Neural crest cell (in vitro differentiated cells): ENCODE measurements at places on chromosomes 6 and 20. TPM values are rescaled to one million over a fixed set of nuclear protein-coding genes. Genes with fewer than 3 reads are reported as not detected.
A peak's percentile ranks its signal among the peaks of the same experiment; 100 is the strongest.

- no peak overlapping the region for H3K4me3 ChIP-seq
- H3K27ac ChIP-seq: no peak overlapping the region
- H3K27me3 ChIP-seq: no peaks in the 10 kb centered on the region
- H3K36me3 ChIP-seq: peaks cover 2% of the 10 kb centered on the region
These were observed 115.1 kb downstream of the QKI start for GRCh38 chr6:163529605-163530004.

DNA sequence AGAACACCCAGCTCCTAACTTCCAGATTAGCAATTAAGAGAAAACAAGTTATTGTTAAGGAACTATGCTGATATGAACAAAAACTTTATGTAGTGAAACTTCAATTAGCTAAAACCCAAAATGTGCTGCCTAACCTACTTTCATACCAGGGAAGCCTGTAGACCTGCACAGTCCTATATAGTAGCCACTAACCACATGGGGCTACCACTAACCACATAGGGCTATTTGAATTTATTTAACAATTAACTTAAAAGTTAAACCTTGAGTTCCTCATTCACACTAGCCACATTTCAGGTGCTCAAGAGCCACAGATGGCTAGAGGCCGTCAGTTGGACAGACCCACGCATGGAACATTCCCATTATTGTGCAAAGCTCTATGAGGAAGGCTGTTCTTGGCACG is 72.4 kb upstream of the LAMP5 start:
- H3K4me1 ChIP-seq: peaks cover 7% of the 10 kb centered on the region
- H3K27ac ChIP-seq: no peak overlapping the region
- no peak for DNase-seq
- H3K4me3 ChIP-seq: no peak overlapping the region
- peaks cover 46% of the 10 kb centered on the region for H3K36me3 ChIP-seq

DNA sequence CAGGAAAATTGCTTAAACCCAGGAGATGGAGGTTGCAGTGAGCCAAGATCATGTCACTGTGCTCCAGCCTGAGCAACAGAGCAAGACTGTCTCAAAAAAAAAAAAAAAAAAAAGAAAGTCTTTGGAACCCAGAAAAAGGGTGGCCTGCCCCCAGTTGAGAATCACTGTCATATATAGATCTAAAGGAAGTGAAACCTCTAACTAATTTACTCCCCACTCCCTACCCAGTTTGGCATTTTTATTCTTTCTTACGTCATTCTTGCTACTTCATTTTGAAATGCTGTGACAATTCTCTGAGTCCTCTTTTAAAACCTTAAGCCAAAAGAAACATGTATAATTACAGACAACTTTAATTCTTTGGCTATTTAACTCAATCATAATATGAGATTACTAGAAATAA is 254.8 kb downstream of the CDC5L start:
- no peak overlapping the region for H3K4me3 ChIP-seq
- peak overlapping the region; percentile 38 for H3K27ac ChIP-seq
- H3K4me1 ChIP-seq: no peaks in the 10 kb centered on the region
- no peaks in the 10 kb centered on the region for H3K36me3 ChIP-seq

DNA sequence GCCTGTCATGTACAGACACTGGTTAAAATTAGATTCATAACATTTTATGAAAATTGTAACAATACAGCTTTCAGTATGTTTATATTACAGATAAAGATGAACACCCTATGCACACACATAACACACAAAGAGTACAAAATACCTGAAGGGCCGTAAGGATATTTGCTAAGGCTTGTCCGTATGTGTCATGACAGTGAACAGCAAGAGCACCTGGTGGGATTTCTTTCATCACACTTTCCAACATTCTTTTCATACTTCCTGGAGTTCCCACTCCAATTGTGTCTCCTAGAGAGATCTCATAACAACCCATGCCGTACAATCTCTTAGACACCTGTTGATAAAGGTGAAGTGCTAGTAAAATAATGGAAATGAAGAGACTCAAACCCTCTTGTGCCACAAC is 83.7 kb downstream of the HMGCLL1 start:
- H3K27ac ChIP-seq: no peak overlapping the region
- no peak overlapping the region for H3K4me3 ChIP-seq
- no peak for DNase-seq
- no peaks in the 10 kb centered on the region for H3K4me1 ChIP-seq
- H3K27me3 ChIP-seq: no peaks in the 10 kb centered on the region

DNA sequence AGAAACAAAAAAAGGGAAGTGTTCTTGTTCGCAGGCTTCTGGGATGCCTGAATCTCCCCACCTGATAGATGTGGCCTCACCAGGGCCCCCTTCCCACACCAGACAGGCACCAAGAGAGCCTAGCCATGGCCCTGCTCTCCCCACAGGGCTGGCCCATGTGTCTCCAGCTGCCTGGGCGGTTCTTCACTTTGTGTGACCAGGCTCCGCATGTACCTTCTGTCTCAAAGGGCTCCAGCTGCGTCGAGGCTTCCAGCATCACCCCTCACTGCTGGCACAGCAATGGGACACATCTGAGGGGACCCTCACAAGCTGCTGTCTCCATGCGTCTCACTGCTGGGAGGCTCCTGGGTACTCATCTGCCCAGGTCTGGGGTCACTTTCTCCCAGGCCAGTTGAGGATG is 362.9 kb downstream of the ZFAND3 start:
- no peak overlapping the region for H3K27ac ChIP-seq
- no peak overlapping the region for H3K4me3 ChIP-seq
- H3K36me3 ChIP-seq: no peaks in the 10 kb centered on the region
- no peak for DNase-seq

Gene SRMS
- not detected in 2 replicates for total RNA-seq

DNA sequence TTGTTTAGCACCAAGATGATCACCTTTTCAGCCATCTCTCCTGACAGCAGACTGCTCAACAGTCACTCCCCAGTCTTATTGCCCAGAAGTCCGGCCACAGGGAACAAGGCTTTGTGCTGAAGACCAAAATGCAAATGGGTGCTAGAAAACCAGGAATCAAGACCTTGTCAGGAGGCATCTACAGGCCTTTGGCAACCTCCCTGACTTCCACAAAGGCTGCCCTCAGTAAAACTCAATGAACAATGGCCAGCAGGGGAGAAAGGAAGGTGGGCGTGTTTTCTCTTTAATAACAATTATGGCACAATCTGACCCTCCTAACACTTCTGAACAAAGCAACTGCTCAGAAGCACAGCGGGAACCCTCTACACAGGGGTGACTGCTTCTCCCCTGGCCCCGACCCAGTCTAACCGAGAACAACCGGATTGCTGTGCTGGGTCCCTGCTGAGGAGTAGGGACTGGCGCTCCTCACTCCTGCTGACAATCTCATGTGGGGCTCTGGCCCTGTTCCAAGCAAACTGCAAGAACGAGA is 41.6 kb downstream of the PLCG1 start:
- DNase-seq: no peak
- peaks cover 2% of the 10 kb centered on the region for H3K27me3 ChIP-seq
- peak overlapping the region; percentile 56 for H3K4me3 ChIP-seq
- peak overlapping the region; percentile 80 for H3K27ac ChIP-seq
- H3K4me1 ChIP-seq: peaks cover 27% of the 10 kb centered on the region
- peaks cover 37% of the 10 kb centered on the region for H3K36me3 ChIP-seq

- H3K4me1 ChIP-seq: peaks cover 38% of the 10 kb centered on the region
- H3K27me3 ChIP-seq: no peaks in the 10 kb centered on the region
- H3K27ac ChIP-seq: no peak overlapping the region
- H3K36me3 ChIP-seq: no peaks in the 10 kb centered on the region
These were observed 179.9 kb upstream of the DTNBP1 start for GRCh38 chr6:15842727-15843117.
